ENCODE measurements at places on chromosomes 16 and 17. TPM values are rescaled to one million over a fixed set of nuclear protein-coding genes. Genes with fewer than 3 reads are reported as not detected.

- no peak overlapping the region for H3K27ac ChIP-seq
- no peak overlapping the region for H3K4me3 ChIP-seq
- H3K27me3 ChIP-seq = no peaks in the 10 kb centered on the region
- no peak for DNase-seq
- H3K4me1 ChIP-seq = peaks cover 15% of the 10 kb centered on the region
Measured at GRCh38 chr17:20128036-20128667, 119.0 kb downstream of the SPECC1 start.

SP2 gene
- total RNA-seq = 12.4 TPM

- H3K27ac ChIP-seq = no peak overlapping the region
- H3K36me3 ChIP-seq = no peaks in the 10 kb centered on the region
- H3K27me3 ChIP-seq = peaks cover 2% of the 10 kb centered on the region
- peaks cover 16% of the 10 kb centered on the region for H3K4me1 ChIP-seq
- H3K4me3 ChIP-seq = no peak overlapping the region
Measured at GRCh38 chr17:45955326-45955725, 43.7 kb upstream of the STH start.

DNA sequence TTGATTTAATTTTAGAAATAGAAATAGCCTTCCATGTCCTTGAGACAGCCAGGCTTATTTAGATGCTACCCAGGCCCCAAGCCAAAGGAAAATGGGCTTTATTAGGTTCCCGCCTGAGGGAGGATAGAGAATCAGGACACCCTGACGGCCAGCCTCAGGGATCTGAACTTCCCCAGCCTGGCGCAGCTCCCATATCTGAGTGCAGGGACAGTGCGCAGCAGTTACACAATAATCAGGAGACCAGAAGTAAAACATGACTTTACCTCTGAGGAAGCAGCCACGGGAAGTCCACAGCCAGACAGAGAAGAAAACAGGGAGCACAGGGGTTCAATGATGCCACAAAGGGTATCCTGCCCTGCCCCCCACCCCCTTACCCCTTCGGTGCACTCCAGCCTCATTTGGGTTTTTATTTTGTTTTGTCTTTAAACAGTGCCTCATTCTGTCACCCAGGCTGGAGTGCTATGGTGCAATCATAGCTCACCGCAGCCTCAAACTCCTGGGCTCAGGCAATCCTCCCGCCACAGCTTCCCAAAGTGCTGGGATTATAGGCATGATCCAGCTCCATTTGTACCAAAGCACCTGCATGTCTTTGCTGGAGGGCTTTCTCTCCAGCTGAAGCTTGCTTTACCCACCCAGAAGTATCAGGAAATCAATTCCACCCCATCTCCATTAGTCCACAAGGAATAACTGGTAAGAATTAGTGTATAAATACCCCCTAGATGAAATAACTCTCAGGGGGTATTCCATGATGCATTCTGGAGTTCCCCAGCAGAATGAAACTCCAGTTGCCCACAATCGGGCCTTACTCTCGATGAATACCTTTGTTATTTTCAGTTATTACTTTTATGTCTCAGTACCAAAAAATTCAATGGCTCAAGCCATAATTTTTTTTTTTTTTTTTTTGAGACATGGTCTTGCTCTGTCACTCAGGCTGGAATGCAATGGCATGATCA lies 21.9 kb downstream of the ORC6 start:
- H3K4me1 ChIP-seq = peaks cover 2% of the 10 kb centered on the region
- H3K4me3 ChIP-seq = no peak overlapping the region
- H3K27me3 ChIP-seq = peaks cover 7% of the 10 kb centered on the region
- no peak for DNase-seq

DNA sequence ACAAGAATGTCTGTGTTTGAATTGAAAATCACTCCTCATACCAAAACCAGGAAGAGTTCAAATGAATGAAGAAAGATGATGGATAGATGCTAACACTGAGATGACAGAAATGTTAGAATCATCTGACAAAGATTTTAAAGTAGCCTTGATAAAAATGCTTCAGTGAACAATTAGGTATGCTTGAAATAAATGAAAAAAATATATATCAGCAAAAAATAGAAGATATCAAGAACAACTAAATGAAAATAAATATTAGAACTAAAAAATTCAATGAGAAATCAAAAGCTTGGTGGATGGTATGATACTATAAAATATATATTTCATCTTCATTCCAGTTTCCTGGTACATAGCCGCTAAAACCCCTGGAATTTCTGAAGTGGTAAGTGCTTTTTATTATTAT lies 8.6 kb upstream of the ACSM3 start:
- DNase-seq = no peak
- peaks cover 5% of the 10 kb centered on the region for H3K4me1 ChIP-seq
- H3K36me3 ChIP-seq = no peaks in the 10 kb centered on the region
